ENCODE measurements at places on chromosomes 16 and 17.

- peak; percentile 72 for DNase-seq
Observed at GRCh38 chr16:29900102-29900887, at the start of gene ASPHD1. ASPHD1 (plus strand) TSS chr16:29900488; CDS start chr16:29900972, 484 bp downstream.

- no peak for DNase-seq
Observed at GRCh38 chr17:17017343-17018014, 24.8 kb upstream of the MPRIP start.

- DNase-seq, result peak; percentile 53
Observed at GRCh38 chr17:8629371-8630226, 926 bp downstream of the MYH10 start.

DNA sequence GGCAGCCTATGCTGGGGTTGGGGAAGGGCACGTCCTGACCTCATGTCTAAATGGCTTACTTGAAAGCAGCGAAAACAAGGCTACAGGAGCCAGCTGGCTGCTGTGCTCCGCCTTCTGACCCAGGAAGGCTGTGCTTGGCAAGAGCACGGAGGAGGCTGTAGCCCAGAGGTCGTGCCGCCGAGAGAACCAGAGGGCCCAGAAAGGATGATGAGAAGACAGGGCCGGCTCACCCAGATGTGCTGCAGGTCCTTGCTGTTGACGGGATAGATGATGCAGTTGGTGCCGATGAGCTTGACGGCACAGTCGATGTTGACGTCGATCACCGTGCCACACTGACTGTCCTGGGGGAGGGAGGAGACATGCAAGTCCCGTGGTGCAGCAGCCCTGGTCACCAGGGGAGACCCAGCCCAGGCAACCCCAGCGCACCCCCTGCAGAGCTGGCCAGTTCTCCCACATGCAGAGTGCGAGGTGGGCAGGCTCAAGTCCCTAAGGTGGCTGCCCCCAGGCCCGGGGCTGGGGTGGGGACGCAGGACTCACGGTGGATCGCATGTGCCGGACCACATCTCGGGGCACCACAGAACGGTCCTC, 20.7 kb downstream of the SPHK1 start:
- no peak for DNase-seq

- DNase-seq, result no peak
Observed at GRCh38 chr17:63928172-63928666, 3.9 kb downstream of the CD79B start.

GRCh38 chr16:14164916-14165662, 94.0 kb downstream of the MRTFB start:
- no peak for DNase-seq

GRCh38 chr16:50282010-50282538, 15.7 kb downstream of the ADCY7 start:
- no peak for DNase-seq

- no peak for DNase-seq
Observed at GRCh38 chr17:4008082-4008435, 43.8 kb upstream of the ATP2A3 start.

Data from left lobe of liver (tissue), 2 donors.